ENCODE measurements at places on chromosomes 1 and 21. TPM values are rescaled to one million over a fixed set of nuclear protein-coding genes. Genes with fewer than 3 reads are reported as not detected.

The C1orf116 gene
- total RNA-seq = 0.08 TPM

- no peak overlapping the region for H3K4me3 ChIP-seq
- no peaks in the 10 kb centered on the region for H3K4me1 ChIP-seq
- no peaks in the 10 kb centered on the region for H3K27me3 ChIP-seq
- DNase-seq = no peak
Measured at GRCh38 chr1:162535501-162535900, 26.0 kb upstream of the UAP1 start.

- DNase-seq = no peak
- H3K4me3 ChIP-seq = no peak overlapping the region
- H3K4me1 ChIP-seq = peaks cover 45% of the 10 kb centered on the region
- no peaks in the 10 kb centered on the region for H3K36me3 ChIP-seq
Measured at GRCh38 chr1:12157366-12158231, 9.2 kb upstream of the TNFRSF1B start.

GRCh38 chr1:207852576-207853371, 58.2 kb downstream of the CD34 start:
- H3K36me3 ChIP-seq = peaks cover 42% of the 10 kb centered on the region
- H3K4me1 ChIP-seq = peaks cover 72% of the 10 kb centered on the region
- peak; percentile 38 for DNase-seq
- H3K27me3 ChIP-seq = peaks cover 6% of the 10 kb centered on the region

The PADI1 gene
- total RNA-seq = 0.08 TPM
